Eye (tissue), 1 donor: ENCODE measurements at places on chromosomes 3 and 15.
A peak's percentile ranks its signal among the peaks of the same experiment; 100 is the strongest.

GRCh38 chr3:158312560-158313141 lies 202.8 kb downstream of the RSRC1 start:
- no peak for DNase-seq

- DNase-seq, result no peak
Observed at GRCh38 chr3:172159962-172160538, 120.7 kb downstream of the FNDC3B start.

DNA sequence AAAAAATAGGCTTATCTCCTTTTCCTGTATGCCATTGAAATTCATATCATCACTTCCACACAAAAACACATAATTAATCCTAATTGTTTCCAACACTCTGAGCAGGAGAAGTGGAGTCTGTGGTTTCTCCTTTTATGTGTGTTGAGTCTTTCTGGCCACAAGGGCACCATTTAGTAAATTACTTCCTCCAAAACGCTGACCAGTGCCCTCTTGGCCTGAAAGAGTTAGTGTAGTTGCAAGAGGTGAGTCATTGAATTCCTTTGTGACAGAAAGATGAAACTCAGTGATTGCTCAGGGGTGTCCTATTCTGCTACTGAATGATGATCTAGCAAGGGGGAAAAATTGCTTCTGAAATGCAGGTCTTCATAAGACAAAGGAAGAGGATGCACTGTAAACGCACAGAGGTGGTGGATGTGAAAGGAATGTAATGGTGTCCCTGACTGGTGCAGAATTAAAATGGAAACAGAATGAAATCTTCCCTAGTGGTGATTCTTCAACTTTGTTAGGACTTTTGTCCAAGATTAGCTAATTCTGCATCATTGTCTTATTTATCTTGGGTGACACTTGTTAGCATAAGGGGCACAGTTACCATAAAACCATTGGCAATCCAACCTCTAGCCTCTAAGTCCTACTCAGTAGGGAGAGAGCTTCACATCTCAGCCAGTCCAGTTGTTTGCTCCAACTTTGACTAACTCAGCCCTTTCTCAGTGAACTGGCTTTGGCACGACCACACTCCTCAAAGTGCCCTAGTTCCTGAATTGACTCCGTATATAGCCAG lies 208.4 kb upstream of the NANOGP8 start:
- no peak for DNase-seq

- no peak for DNase-seq
Observed at GRCh38 chr3:119329551-119329950, 35.4 kb downstream of the ARHGAP31 start.

- peak; percentile 79 for DNase-seq
Observed at GRCh38 chr3:176920766-176921160, 276.5 kb downstream of the TBL1XR1 start.

GRCh38 chr3:21613372-21614070 lies 137.5 kb downstream of the ZNF385D start:
- no peak for DNase-seq

- no peak for DNase-seq
Observed at GRCh38 chr15:34813446-34814190, 18.3 kb upstream of the ACTC1 start.

GRCh38 chr3:160278210-160278609 lies 53.0 kb downstream of the C3orf80 start:
- DNase-seq, result no peak

- no peak for DNase-seq
Observed at GRCh38 chr3:43154980-43155379, 49.1 kb upstream of the POMGNT2 start.
